ENCODE measurements at places on chromosomes 13 and 19.

GRCh38 chr13:85170372-85170771, 628.8 kb downstream of the SLITRK6 start:
- no peak for DNase-seq

DNA sequence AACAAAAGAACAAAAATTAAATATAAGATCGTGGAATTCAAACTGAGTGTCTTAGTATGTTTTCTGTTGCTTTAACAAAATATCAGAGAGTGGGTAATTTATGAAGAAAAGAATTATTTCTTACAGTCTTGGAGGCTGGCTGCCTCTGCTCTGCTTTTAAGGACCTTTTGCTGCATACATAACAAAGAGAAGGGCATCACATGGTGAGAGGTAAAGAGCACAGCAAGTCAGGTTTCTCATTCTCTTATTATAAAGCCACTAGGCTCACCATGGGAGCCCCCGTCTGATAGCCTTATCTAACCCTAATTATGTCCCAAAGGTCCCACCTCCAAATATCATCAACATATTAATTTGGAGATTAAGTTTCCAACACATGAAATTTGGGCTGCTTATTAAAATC, 231.3 kb downstream of the SLITRK6 start:
- no peak for DNase-seq

DNA sequence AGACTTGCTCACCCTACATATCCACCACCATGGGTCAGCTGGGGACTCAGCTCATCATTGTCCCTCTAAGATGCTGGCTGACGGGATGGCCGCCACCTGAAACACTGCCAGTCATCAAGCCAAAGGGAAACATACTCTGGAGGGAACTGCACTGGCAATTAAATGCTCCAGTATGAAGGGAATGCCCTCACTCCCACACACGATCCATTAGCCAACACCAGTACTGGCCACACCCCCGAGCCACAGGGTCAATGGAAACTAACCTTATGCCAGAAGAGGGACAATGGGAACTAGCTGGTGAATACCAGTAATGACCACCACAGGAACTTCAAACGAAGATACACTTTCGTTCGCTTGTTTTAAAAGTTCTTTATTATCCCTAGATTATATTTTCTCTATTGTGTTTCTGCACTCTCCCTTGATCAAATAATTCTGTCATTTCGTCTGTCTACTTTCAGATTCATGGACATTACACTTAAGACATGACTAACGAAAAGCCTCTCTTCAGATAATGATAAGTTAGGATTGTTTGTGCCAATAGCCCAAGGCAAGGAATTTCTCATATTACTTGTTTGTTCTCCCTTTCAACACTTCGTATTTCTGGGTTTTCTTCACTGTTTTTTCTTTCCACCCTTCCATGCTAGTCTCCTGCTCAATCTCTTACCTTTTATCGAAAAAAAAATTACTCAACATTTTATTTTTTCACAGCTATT, 1.7 kb upstream of the ZNF507 start:
- no peak for DNase-seq

DNA sequence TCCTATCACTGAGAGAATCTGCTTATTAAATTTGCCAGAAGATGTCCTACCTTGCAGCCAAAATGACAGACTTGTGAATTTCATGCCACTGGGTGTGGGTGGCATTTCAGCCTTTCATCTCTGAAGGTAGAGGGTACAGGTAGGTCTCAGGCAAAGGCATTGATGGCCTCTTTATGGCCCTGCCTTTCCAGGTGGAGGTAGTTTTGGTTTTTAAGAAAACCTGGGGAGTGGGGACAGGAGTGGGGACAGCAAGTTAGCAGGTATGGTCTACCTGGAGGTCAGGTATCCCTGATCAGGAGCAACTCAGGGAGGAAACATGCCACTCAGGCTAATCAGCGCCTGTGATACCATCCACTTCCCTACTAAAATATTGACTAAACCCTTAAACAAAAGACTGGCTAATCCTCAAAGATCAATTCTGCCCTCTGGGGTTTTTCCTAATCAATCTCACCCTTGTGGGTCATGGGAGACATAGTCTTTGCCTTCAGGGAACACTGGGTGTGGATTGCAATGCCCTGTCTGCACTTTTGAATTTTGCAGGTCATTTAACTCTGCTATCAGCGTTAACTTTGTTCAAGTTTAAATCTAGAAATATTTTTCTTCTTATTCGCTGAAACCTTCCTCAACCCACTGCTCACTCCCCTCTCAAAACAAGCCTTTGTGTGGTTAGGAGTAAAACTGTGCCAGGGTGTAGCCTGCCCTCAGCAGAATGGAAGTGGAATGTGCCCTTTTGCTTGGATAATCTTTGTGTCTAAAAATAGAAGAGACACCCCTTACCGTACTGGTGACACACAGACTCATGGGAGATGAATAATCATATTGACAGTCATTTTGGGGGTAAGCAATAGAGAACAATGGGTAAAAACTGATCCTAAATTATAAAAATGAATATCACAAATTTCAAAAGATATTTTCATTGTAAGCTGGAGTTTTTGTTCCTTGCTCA, 233.7 kb downstream of the COG6 start:
- no peak for DNase-seq

GRCh38 chr13:76708138-76708688, 178.0 kb downstream of the KCTD12 start:
- DNase-seq = no peak

DNA sequence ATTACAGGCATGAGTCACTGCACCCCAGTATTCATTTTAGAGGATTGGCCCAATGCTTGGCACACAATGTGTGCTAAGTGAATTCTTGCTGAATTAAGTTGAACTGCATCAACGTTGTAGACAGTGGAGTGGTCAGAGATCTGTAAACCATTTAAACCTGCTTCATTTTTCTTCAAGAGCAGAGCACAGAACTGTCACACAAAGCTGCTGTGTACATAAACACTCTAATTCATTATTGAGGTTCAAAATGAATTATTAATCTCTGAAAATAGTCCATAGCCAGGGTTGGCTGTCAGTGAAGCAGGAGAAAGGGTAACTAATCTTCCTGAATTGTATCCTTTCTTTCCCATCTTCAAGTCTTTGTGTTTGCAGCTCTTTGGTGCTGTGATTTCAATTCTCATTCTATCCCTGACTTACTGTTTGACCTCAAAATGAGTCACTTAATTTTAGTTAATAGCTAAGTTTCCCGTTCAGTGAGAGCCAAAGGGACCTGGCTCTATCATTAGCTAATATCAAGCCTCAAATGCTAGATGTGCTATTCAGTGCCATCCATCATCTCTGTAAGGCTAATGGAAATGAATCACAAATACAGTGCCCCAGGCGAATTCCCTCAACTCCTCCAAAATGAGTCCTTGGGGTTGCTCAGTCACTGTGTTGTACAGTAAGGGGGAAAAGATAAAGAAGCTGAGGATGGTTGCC, 77.0 kb upstream of the TSC22D1 start:
- no peak for DNase-seq

DNA sequence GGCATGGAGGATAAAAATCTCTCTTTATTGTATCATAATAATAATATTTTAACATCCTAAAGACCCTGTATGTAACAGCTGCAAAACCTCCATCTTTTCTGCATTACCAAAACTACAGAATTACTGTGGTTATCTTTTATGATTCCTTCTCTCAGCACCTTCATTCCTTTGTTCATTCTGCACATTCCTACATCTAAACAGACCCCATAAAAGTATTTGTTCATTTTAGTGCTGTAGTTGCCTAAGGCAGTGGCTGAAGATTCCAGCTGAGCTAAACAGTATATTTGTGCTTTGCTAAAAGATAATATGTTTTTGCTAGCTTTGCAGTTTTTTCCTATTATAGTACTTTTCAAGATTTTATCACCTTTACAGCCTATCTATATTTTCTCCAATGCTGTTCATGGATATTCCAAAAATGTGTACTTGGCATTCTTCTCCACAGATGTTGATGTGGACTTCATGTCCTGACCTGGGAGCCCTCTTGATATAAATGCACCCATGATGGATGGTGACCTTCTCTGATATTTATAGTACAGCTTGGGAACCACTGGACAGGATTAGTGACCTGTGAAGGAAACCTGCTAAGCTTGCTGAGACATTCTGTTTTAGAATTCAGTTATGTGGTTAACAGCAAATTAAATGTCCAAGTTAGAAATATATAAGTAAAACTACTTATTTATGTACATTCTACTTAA, 2832.9 kb upstream of the PCDH20 start:
- no peak for DNase-seq

- peak; percentile 56 for DNase-seq
Observed at GRCh38 chr19:56671613-56671994, at the start of gene ZNF835. Gene ZNF835 (minus strand): TSS chr19:56671757. CDS start chr19:56665198, 6,559 bp downstream.
